Spinal cord (tissue), 10 donors: ENCODE measurements at places on chromosomes 7 and 10. TPM values are rescaled to one million over a fixed set of nuclear protein-coding genes. Genes with fewer than 3 reads are reported as not detected.

The FLNC gene
- total RNA-seq: 77.8 TPM

The SHOC2 gene
- total RNA-seq: 45.2 TPM

The SLC26A5 gene
- total RNA-seq: 0.99 TPM

The PHKG1 gene
- 6.5 TPM for total RNA-seq

The HTR7 gene
- 3.0 TPM for total RNA-seq

The VKORC1L1 gene
- 34.7 TPM for total RNA-seq

The OR6B1 gene
- not detected for total RNA-seq

The MUC12 gene
- total RNA-seq: 0.59 TPM

The PRKRIP1 gene
- total RNA-seq: 35.3 TPM

The GRID1 gene
- 14.6 TPM for total RNA-seq

The SLC26A3 gene
- total RNA-seq: not detected

The PIP gene
- total RNA-seq: not detected

The CFAP43 gene
- 15.0 TPM for total RNA-seq

The CYP2C19 gene
- 0.22 TPM for total RNA-seq

The C10orf143 gene
- total RNA-seq: 0.79 TPM

The DENND11 gene
- total RNA-seq: 33.7 TPM

The CH25H gene
- total RNA-seq: 0.83 TPM

The AASS gene
- total RNA-seq: 51.1 TPM

The LIPM gene
- total RNA-seq: not detected

The NPY4R gene
- total RNA-seq: 0.30 TPM

The TMEM26 gene
- total RNA-seq: 6.0 TPM

The COBL gene
- total RNA-seq: 3.8 TPM

The HOXA2 gene
- 8.1 TPM for total RNA-seq

The CTNNA3 gene
- total RNA-seq: 63.5 TPM

The PPRC1 gene
- total RNA-seq: 13.8 TPM

The TMEM236 gene
- 0.50 TPM for total RNA-seq

The MACROH2A2 gene
- total RNA-seq: 22.9 TPM

The EVX1 gene
- total RNA-seq: 0.11 TPM

The UMAD1 gene
- total RNA-seq: 13.7 TPM

The CAMK1D gene
- total RNA-seq: 29.6 TPM

The KIF11 gene
- total RNA-seq: 15.2 TPM

The H2BK1 gene
- total RNA-seq: not detected

The TSPAN15 gene
- total RNA-seq: 23.0 TPM

The SVIL gene
- 119 TPM for total RNA-seq

The NIPSNAP2 gene
- total RNA-seq: 70.9 TPM

The DYNC1I1 gene
- 34.6 TPM for total RNA-seq

The ITGA8 gene
- 16.2 TPM for total RNA-seq

The NUTM2E gene
- total RNA-seq: 0.79 TPM

The PTF1A gene
- 0.22 TPM for total RNA-seq

The VWC2 gene
- 2.4 TPM for total RNA-seq

The PLAC9 gene
- 81.7 TPM for total RNA-seq

The AP1S1 gene
- 49.0 TPM for total RNA-seq

The GATAD1 gene
- total RNA-seq: 43.2 TPM

The GJD4 gene
- total RNA-seq: 0.20 TPM

The THSD7A gene
- total RNA-seq: 50.5 TPM

The NUTM2B gene
- total RNA-seq: 0.20 TPM

The INMT gene
- 11.6 TPM for total RNA-seq

The CPA1 gene
- 0.30 TPM for total RNA-seq

The MKX gene
- 2.9 TPM for total RNA-seq

The CDC14C gene
- not detected for total RNA-seq

The TRIP6 gene
- total RNA-seq: 16.0 TPM

The BTRC gene
- 20.1 TPM for total RNA-seq

The SLC39A12 gene
- 9.9 TPM for total RNA-seq

The SPDYE9 gene
- total RNA-seq: 0.06 TPM

The PDE6C gene
- total RNA-seq: not detected

The STAM gene
- total RNA-seq: 29.9 TPM
